ENCODE measurements at places on chromosomes 2 and 18.

- DNase-seq, result no peak
Measured at GRCh38 chr2:1026141-1026540, 75.5 kb downstream of the SNTG2 start.

- DNase-seq, result no peak
Measured at GRCh38 chr2:139366681-139367080, 586.5 kb upstream of the NXPH2 start.

GRCh38 chr2:237485844-237486243 lies 1.2 kb upstream of the MLPH start:
- no peak for DNase-seq

DNA sequence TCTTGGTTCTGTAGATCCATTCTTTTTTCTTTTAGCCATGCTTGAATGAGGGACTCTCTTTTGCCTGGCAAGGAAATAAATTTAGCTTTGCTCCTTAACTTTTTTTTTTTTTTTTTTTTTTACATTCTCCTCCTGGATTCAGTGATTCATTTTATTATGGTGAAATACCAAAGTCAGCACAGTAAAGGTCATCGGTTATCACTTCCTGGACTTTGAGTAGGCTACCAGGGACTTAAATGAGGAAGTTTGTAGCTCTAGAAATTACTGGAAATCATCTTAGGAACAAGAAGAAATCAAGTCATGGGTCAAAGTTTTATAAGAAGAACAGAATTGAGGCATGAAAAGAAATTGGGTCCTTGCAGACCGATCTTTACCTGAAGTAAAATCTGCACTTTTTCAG lies 75.0 kb downstream of the SOCS6 start:
- no peak for DNase-seq

DNA sequence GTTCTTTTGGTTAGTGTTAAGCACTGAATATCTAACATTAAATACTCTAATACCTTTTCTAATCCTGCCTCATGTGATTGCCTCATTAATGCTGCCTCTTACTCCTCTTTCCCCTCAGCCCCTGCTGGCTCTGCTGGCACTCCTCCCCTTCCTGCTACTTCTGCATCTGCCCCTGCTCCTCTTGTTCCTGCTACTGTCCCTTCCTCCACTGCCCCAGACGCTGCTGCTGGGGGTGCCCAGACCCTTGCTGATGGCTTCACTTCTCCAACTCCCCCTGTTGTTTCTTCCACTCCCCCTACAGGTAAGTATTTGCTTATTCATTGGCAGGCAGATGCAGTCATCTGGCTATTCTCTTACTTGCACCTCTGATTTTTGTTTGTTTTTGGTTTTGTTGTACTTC lies 68.5 kb downstream of the ABI2 start:
- DNase-seq, result no peak

DNA sequence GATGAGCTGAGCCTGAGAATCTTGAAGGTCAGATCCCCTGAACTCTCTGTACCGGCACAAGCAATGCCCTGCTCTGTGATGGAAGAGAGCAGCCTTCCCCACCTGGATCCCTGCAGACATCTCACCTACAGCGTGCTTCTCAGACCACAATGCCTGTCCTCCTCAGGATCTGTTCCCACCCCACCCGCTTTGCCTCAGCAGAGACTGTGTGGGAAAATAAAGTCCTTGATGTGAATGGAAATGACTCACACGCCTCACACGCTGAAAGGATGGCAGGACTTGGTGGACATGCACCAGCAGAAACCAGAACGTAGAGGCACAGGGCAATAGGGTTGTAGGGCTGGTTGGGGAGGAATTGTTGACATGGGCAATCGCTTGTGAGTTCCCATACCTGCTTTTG lies 117.9 kb upstream of the POU3F3 start:
- no peak for DNase-seq

DNA sequence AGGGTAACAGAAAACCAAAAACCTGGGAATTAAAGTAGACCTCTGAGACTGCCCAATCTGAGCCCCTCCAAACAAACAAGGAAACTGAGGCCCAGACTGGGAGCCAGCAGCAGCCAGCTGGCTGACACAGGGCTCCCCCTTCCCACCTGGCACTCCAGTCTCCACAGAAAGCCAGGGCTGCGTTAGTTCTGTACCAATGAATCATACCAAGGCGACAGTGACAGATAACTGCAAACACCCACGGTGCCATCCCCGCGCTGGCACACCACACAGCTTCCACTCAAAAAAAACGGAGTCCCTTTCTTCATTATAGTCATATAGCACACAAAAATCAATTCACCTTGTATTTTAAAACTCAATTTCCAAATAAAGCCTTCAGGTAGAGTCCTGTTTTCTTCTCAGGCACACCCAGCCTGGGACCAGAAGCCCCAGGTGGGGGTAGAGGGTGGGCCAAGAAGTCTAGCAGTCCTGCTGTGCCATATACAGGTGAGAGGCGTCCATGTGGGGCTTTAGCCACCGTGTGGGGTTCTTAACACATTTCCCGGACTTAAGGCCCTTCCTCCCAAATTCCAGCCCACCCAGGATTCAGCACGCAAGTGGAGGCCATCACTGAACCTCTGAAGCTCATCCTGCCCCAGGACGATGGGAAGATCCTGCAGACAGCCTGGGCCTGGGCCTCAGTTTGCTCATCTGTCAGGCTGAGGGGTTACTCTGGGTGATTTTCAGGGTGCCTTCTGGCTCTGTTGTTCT lies 1.2 kb downstream of the PER2 start:
- DNase-seq, result peak; percentile 55

GRCh38 chr2:40400336-40400953 lies 51.4 kb downstream of the SLC8A1 start:
- no peak for DNase-seq

- no peak for DNase-seq
Measured at GRCh38 chr2:3913166-3913565, 209.8 kb downstream of the DCDC2C start.

- no peak for DNase-seq
Measured at GRCh38 chr2:109331081-109331480, 202.1 kb downstream of the SH3RF3 start.

DNA sequence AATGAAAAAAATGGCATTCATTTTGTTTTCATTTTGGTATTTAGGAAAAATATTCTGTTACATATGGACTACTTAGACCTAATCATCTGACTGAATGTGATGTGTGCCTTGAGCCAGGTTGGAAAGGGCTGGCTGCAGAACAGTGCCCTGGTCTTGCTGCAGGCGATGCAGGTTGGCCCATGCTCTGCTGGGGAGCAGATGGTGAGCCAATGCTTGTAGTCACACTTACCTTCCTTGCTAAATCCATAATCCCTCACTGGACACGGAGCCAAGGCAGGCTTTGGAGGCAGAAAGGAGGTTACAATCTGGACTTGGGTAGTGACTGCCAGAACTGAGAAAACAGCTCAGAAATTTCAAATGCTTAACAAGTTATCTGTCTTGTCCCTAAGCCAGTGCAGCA lies 228.7 kb downstream of the ARHGAP15 start:
- no peak for DNase-seq

- DNase-seq, result no peak
Measured at GRCh38 chr2:69521747-69522146, 84.5 kb upstream of the NFU1 start.

DNA sequence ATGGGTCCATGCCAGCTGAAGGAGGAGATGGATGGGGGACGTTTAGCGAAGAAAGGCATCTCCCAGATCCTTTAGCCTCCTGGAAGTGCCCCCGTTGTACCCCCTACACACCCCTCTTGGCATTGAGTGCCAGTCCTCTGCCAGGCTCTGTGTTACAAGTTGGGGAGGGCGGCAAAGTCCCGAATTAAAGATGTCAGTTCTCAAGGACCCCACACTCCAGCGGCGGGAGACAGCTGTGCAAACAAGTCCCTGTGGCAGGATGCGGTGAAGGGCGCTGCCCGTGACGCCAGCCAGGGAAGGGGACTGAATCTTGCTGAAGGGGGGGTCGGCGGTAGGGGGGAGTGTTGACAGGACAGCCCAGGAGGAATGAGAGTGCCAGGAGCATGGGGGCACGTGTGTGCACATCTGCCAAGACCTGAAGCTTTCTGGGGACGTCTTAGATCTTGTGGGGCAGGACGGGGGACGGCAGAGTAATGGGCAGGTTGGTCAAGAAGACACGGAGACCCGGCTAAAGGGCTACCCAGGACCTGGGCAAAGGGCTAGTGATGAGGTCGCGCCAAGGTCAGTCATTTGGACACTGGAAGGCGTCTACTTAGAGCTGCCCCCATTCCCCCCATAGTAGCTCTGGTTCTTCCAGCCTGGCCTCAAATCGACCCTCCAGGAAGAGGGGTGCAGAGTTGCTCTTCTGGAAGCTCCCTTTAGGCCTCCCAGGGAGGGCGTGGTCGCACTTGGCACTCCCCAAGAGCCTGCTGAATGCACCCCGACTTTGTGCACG lies 2.8 kb upstream of the CTDSP1 start:
- peak; percentile 81 for DNase-seq

GRCh38 chr2:96097441-96097840 lies 18.9 kb downstream of the ADRA2B start:
- DNase-seq, result no peak

DNA sequence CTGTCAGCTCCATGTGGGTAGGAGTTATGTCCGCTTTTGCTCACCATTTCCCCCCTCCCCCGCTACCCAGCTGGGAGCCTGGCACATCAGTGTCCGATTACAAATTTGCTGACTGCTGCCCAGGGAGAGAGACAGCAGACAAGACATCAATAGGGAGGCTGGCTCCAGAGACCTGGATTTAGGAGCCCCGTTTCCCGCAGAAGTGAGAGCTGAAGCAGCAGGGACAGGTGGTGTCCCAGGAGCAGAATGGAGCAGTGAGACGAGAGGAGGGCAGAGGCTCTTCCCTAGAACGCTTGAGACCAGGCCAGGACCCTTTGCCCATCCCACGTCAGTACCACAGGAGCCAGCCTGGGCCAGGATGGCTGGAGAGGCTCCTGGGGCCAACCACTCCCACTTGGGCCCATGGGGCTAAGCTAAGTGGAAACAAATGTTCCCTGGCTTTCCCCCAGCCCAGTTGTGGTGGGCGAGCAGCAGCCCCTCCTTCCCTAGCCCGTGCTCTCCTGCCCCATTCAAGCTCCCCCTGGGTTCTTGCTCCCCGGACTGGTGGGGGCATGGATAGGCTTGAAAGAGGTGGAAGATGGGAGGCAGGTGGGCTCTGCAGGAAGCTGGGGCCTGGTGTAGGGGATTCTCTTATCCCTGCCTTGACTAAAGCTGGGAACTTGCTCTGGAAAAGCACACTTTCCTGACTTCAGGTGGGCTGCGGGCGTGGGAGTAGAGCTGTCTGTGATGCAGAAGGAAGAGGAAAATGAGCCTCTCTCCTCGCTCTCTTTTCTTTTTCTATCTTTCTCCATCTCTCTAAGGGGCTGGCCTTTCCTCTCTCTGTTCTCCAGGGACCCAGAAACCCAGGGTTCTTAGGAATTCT lies 4.1 kb upstream of the WNT6 start:
- DNase-seq, result no peak

Data from colonic mucosa (tissue), 4 donors.